ENCODE measurements at places on chromosomes 13 and 19.

DNA sequence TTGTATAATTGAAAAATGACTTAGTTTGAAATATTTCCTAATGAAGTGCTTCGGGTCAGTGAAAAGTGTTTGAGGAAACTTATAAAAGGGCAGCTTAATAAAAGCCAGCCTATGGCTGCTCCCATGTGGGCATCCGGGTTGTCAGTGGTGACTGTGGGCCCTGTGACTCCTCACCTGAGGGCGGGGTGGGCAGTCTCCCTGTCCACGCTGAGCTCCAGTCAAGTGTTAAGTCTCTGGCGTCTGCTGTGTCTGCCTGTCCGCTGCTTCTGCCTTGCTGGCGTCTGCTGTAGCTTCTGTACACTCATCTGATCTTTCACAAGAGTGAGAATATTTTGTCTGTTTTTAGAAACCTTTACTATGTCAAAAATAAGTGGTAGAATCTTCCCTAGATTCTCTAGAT, 7.1 kb downstream of the LAMP1 start:
- no peak for DNase-seq

- no peak for DNase-seq
These were observed 4.6 kb downstream of the UBA2 start for GRCh38 chr19:34432797-34433196.

DNA sequence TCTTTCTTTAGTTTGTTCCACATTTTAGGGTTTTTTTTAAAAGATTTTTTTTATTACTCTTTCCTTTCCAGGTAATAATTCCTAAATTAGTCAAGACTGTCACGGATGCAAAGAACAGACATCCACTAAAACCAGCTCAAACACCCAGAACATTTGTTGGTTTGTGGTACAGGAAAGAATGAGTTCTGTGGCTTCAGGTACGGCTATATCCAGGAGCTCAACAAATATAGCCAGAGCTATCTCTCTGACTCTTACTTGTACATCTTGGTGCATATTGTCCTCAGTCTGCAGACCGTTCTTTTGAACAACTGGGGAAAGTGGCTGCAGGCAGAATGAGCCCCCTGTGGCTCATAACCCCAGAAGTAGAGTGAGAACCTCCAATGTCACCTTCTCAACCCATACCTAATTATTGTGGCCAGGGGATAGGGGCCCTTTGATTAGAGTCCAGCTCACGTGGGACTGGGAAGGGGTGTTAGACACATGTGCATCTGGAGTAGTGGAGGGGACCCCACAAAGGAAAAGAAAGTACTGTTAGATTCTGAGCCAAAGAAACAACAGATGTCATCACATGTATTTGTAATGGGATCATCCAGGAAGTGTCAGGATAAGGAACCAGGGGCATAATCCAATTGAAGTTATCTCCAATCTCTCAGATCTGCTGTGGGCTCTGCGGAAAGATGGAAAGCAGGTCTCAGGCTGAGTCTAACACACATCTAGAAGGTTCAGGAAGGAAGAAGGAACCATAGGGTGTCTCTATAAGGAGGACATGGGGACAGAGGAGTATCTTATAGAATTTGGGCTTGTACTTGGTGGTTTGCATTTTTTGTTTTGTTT, 1.9 kb upstream of the ZNF358 start:
- no peak for DNase-seq

GRCh38 chr13:41107584-41108014, 25.0 kb downstream of the KBTBD6 start:
- no peak for DNase-seq

GRCh38 chr13:99033814-99034213, 56.0 kb upstream of the DOCK9 start:
- peak; percentile 35 for DNase-seq
